ENCODE measurements at places on chromosomes 13 and 19. TPM values are rescaled to one million over a fixed set of nuclear protein-coding genes. Genes with fewer than 3 reads are reported as not detected.

DNA sequence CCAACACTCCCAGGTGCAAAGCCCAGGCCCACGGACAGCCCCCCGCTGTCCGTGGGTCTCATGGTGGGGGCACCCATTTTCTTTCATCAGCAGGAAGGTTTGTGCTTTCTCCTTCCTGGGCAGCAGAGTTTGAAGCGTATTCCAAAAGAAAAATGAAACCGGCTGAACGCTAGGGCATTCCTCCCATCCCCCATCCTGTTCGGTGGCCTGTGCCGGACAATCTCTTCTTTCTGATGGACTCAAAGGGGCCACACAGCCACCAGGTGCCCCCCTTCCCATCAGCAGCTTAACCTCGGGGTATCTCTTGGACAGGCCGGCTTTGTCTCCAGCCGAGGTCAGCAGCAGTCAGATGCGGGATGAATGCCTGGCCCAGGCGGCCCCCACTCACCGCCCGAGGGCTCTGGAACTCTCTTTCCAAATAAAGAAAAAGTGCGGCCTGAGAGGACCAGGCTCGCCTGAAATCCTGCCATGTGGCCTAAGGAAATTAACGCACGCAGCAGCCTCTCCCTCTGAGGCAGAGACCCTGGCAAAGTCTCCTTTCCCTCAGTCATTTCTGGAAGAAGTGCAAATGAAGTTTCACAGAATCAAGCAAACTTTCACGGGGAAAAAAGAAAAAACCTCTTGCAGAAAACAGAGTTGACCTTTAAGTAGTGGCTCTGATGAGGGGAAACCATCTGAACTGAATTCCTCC, 67.8 kb downstream of the RASA3 start:
- DNase-seq, result no peak
- no peaks in the 10 kb centered on the region for H3K27me3 ChIP-seq
- H3K27ac ChIP-seq, result peak overlapping the region; percentile 94
- peaks cover 63% of the 10 kb centered on the region for H3K4me1 ChIP-seq
- peaks cover 12% of the 10 kb centered on the region for H3K36me3 ChIP-seq

- peak; percentile 83 for DNase-seq
- H3K27ac ChIP-seq, result peak overlapping the region; percentile 94
- no peaks in the 10 kb centered on the region for H3K27me3 ChIP-seq
Measured at GRCh38 chr13:110329798-110330461, 22.8 kb downstream of the COL4A2 start.

Gene CDC42EP5
- 20.3 TPM for total RNA-seq

DNA sequence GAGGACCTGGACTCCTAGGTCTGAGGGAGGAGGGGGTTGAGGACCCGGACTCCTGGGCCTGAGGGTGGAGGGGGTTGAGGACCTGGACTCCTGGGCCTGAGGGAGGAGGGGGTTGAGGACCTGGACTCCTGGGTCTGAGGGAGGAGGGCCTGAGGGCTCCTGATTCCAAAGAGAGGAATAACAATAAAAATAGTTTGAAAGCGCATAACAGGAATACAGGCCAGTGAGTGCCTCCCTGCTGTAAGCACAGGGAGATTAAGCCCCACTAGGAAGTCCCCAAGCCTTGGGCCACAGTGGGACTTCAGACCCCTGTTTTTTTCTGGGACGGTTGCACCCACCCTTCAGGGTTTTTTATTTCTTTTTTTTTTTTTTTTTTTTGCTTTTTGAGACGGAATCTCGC, 1.2 kb upstream of the SBK2 start:
- no peak overlapping the region for H3K4me3 ChIP-seq
- H3K27me3 ChIP-seq, result no peaks in the 10 kb centered on the region
- H3K4me1 ChIP-seq, result no peaks in the 10 kb centered on the region
- no peaks in the 10 kb centered on the region for H3K36me3 ChIP-seq
- no peak overlapping the region for H3K27ac ChIP-seq
- peak; percentile 77 for DNase-seq

Gene GPC6
- 98.1 TPM for total RNA-seq

GRCh38 chr13:62251734-62252133, 836.1 kb upstream of the PCDH20 start:
- H3K36me3 ChIP-seq, result no peaks in the 10 kb centered on the region
- H3K27ac ChIP-seq, result no peak overlapping the region
- no peak for DNase-seq
- no peaks in the 10 kb centered on the region for H3K4me1 ChIP-seq

Data from osteoblast (primary cell).